ENCODE measurements at places on chromosomes 16 and 17. TPM values are rescaled to one million over a fixed set of nuclear protein-coding genes. Genes with fewer than 3 reads are reported as not detected.

DNA sequence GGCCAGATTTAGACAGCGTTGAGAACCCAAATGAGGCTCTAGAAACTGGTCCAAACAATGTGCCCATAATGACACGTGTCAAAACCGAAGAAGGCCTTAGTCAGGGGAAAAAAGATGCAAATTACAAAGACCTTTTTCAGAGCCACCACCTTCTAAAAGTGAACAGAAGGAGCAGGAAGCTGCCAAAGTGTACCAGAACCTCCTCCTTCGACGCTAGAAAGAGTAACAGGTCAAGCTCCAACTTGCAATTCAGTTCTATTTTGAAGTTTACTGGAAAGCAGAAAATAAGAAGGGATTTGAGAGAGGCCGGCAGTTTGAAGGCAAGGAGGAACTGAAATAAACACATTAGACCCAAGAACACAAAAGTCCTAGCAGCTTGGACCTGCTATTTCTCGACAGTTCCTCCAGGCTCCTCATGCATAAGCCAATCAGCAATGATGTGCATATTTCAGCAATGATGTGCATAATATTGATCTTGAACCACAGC, 61.8 kb downstream of the XYLT1 start:
- no peak overlapping the region for H3K27ac ChIP-seq
- H3K27me3 ChIP-seq = no peaks in the 10 kb centered on the region
- H3K36me3 ChIP-seq = no peaks in the 10 kb centered on the region
- DNase-seq = no peak
- H3K4me3 ChIP-seq = no peak overlapping the region

The CFAP52 gene
- not detected for total RNA-seq

DNA sequence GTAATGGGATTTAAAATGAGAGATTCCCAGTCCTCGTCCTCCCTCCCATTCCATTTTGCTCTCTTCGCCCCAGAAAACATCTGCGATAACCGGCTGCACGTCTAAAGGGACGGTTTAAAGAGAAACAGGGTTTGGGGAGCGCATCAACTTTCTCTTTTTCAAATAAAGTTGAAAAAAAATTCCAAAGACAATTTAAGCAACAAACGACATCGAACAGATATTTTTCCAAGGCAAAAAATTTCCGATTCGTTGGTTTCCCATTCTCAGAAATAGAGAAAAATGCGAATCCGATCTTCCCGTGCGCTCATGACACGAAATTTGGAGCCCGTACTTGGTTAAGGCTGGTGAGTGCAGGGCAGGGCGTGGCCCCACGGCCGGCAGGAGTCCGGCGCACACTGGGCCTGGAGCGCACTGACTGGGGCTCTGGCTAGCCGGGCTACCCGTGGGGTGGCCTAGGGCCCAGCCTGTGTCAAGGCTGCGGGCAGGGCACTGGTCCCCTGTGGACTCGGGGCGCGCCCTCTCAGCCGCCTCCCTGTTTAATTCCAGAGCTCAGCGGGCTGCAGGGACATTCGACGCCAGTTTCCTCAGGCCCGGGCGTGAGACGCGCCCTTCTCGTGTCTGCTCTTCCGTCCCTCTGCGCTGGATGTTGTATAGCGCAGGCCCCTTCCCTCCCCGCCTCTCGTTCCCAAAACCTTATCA, 17.9 kb upstream of the ZFHX3 start:
- no peak for DNase-seq
- no peaks in the 10 kb centered on the region for H3K4me1 ChIP-seq
- H3K27ac ChIP-seq = no peak overlapping the region
- no peaks in the 10 kb centered on the region for H3K36me3 ChIP-seq
- peaks cover 19% of the 10 kb centered on the region for H3K27me3 ChIP-seq

DNA sequence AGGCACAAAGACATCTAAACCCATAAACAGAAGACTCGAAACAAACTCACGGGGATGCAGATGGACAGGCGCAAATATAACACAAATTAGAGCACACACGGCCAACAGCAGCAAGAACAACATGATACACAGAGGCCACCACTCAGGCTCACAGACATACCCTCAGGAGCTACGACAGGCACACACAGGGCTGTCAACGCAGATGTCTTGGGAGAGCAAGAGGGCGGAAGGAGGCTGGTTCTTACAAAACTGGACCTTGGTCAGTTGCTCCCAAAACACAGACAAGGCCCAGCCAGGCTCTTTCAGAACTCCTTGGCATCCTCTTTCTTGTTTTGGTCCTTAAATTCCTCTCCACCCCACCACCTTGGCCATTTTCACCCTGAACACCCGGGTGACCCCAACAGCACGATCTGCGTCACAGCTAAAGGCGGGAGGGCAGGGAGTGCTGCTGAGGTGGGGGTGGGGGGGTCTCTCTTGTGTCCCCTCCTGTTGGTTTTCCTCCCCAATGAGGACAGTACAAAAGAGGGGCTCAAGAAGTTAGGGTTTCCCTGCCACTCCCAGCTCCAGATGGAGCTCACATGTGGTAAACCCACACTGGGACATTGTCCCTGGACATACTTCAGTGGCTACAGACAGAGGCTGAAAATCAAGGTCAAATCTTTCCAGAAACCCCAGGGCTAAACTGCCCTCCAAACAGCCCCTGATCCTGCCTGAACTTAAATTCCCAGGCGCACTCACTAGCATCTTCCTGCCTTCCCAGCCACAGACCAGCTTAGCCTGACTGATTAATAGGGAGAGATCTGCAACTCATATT, 221.3 kb downstream of the C16orf78 start:
- no peaks in the 10 kb centered on the region for H3K36me3 ChIP-seq
- no peaks in the 10 kb centered on the region for H3K27me3 ChIP-seq
- H3K27ac ChIP-seq = no peak overlapping the region
- H3K4me3 ChIP-seq = no peak overlapping the region

DNA sequence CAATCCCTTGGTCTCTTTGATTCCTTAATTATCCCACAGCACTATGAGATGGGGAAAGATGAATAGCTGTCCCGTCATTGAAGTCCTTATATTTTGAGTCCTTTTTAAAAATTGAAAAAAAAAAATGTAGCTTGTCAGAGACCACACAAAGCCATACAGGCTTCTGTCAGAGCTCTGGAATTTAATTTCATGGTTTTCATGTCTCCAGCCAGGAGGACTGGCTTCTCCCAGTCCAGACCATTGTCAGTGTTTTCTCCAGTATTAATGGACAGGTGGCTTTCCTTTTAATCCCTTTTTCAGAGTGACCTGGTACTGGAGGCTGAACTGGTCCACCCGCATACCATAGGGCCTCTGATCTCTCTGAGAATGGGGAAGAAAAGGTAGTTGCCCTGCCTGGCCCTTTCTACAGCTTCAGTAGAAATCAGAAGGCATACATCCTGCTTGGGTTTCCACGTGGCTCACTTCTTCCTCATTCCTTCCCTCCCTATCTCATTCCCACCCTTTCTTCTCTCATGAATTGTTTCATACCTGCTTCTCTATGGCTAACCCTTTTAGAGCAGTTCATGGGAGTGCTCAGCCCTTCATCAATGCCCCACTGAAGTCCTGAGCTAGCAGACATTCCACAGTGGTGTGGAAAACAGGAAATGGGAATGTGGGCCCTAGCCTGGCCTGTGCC, 29.1 kb downstream of the TRIM16 start:
- H3K4me3 ChIP-seq = no peak overlapping the region
- no peak overlapping the region for H3K27ac ChIP-seq
- no peaks in the 10 kb centered on the region for H3K27me3 ChIP-seq
- H3K4me1 ChIP-seq = no peaks in the 10 kb centered on the region
- no peaks in the 10 kb centered on the region for H3K36me3 ChIP-seq

GRCh38 chr17:57170866-57171265, 85.5 kb upstream of the MSI2 start:
- no peaks in the 10 kb centered on the region for H3K36me3 ChIP-seq
- H3K27me3 ChIP-seq = peaks cover 4% of the 10 kb centered on the region
- no peak overlapping the region for H3K4me3 ChIP-seq
- H3K27ac ChIP-seq = no peak overlapping the region
- DNase-seq = no peak

- H3K4me3 ChIP-seq = peak within 1 kb of the TSS; percentile 43
- H3K36me3 ChIP-seq = no peaks in the 10 kb centered on the region
- H3K4me1 ChIP-seq = peaks cover 58% of the 10 kb centered on the region
- peak; percentile 33 for DNase-seq
These were observed at the start of gene OR1F1 for GRCh38 chr16:3187798-3188674. Gene OR1F1 (plus strand): TSS chr16:3188204.

The ADAMTS18 gene
- total RNA-seq = not detected

The POLR3K gene
- total RNA-seq = 63.9 TPM

- DNase-seq = no peak
- H3K4me1 ChIP-seq = no peaks in the 10 kb centered on the region
- H3K27me3 ChIP-seq = no peaks in the 10 kb centered on the region
- no peak overlapping the region for H3K27ac ChIP-seq
These were observed 416.4 kb downstream of the CDH11 start for GRCh38 chr16:64705443-64705842.

The MSL1 gene
- total RNA-seq = 91.5 TPM

The RNU2-1 gene
- 3,357 TPM for total RNA-seq

DNA sequence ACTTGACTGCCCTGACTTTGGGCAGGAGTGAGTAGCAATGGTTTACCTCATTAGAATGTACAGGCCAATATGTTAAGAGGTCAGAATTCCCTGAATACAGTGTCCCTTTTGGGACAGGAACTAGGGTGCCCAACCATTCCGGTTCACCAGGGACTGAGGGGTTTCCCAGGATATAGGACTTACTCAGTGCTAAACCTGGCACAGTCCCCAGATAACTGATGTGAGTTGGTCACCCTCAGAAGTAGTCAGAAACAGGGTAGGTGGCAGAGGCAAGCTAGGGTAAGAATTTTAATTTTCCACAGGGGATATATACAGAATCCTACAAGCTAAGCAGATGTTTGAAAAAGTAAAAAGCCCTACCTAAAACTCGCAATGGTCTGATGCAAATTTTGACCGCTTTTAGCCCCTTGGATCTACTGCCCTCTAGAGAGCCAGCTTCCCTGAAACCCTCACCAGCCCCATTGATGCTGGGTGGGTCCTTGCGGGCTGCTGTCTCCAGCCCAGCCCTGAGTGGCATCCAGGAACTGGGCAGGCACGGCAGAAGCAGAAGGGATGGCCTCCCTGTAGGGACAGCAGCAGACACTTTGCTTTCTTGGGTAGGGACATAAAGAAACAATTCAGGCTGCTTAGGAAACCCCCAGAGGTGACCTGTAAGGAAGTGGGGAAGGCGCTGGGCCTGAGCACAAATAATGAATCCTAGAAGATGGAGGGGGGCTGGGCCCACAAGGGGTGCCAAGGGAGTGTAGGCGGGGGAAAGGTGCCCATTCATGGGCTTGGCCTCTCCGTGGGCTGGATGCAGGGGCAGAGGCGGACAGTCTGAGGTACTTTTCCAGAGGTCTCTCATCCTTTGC, 434.8 kb downstream of the SLC39A11 start:
- no peak overlapping the region for H3K27ac ChIP-seq
- no peaks in the 10 kb centered on the region for H3K4me1 ChIP-seq
- H3K4me3 ChIP-seq = no peak overlapping the region
- DNase-seq = no peak

DNA sequence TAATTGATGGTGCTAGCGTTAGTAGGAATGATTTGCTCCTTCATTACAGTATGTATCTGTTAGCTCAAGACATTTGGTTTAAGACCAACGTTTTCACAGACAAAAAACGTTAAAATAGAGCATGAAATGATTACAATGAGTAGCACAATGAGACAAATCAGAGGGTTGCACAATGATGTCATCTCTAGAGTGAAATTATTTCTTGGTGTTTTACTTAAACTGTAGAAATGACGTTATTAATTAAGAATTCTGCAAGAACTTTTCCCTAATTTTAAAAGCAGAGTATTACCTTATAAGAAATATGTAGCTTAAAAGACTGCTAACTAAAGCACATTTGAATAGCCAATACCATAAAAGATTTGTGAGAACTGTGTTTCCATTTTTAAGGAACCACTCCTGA, 373.4 kb upstream of the KIF2B start:
- H3K27me3 ChIP-seq = no peaks in the 10 kb centered on the region
- no peak for DNase-seq
- H3K36me3 ChIP-seq = no peaks in the 10 kb centered on the region
- H3K4me3 ChIP-seq = no peak overlapping the region
- no peaks in the 10 kb centered on the region for H3K4me1 ChIP-seq
- H3K27ac ChIP-seq = no peak overlapping the region

- no peak for DNase-seq
- H3K4me1 ChIP-seq = no peaks in the 10 kb centered on the region
- H3K27ac ChIP-seq = no peak overlapping the region
- no peak overlapping the region for H3K4me3 ChIP-seq
- no peaks in the 10 kb centered on the region for H3K36me3 ChIP-seq
These were observed 17.5 kb downstream of the OTOP3 start for GRCh38 chr17:74953134-74953687.

DNA sequence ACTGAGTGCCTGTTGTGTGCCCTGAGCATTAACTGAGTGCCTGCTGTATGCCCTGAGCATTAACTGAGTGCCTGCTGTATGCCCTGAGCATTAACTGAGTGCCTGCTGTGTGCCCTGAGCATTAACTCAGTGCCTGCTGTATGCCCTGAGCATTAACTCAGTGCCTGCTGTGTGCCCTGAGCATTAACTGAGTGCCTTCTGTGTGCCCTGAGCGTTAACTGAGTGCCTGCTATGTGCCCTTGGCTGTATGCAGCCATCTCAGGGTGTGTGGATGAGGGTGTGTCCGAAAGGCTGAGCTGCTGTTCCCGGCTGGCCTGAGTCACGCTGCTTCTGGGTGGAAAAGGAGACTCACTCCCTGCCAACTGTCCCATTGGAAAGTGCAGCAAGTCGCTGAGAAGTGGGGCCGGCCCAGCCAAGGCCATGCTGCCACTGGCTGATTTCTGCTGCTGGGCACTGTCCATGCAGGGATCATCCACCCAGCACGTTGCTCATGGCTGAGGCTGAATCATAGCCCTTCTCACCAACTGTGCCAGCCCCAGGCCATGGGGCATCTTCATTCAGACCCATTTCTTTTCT, 113.8 kb downstream of the OR1D5 start:
- H3K27ac ChIP-seq = no peak overlapping the region
- H3K4me1 ChIP-seq = peaks cover 11% of the 10 kb centered on the region
- no peaks in the 10 kb centered on the region for H3K36me3 ChIP-seq

DNA sequence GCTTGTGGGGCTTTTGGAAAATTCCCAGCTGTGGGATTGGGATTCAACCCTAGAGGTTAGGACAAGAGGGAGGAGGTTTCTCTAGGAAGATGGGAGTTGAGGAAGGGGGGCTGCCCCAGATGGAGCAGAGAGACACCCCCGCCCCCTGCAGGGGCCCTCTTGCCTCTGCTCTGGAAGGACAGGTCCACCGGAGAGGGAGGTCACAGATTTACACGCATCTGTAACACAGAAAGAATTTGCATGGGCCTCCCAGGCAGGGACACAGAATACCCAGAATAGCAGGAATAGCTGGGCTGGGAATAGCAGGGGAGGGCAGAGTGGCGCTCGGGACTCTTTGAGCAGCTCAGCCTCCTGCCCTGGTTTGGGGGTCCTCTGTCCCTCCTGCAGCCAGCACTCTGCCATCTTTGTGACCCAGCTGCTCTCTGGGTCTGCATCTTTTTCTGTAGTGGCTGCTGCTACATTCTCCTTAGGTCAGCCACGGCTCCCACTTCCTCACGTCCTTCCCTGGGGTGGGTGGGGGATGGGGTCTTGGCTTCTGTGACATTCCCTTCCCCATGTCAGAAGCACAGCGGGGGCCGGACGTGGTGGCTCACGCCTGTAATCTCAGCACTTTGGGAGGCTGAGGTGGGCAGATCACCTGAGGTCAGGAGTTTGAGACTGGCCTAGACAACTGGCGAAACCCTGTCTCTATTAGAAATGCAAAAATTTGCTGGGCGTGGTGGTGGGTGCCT, 33.9 kb upstream of the PLLP start:
- no peak for DNase-seq
- H3K4me1 ChIP-seq = peaks cover 5% of the 10 kb centered on the region
- H3K36me3 ChIP-seq = no peaks in the 10 kb centered on the region
- H3K4me3 ChIP-seq = no peak overlapping the region
- no peak overlapping the region for H3K27ac ChIP-seq
- no peaks in the 10 kb centered on the region for H3K27me3 ChIP-seq

- H3K4me1 ChIP-seq = peaks cover 64% of the 10 kb centered on the region
- peaks cover 35% of the 10 kb centered on the region for H3K36me3 ChIP-seq
- peak overlapping the region; percentile 51 for H3K4me3 ChIP-seq
- peak; percentile 60 for DNase-seq
- H3K27me3 ChIP-seq = no peaks in the 10 kb centered on the region
These were observed 3.0 kb downstream of the PFN1 start for GRCh38 chr17:4945176-4945943.

The SPAG5 gene
- 79.7 TPM for total RNA-seq

Data from CD8-positive, alpha-beta memory T cell (primary cell).